Left forelimb (tissue), 1 donor: ENCODE measurements at places on chromosomes 1 and 21.

- DNase-seq: no peak
Measured at GRCh38 chr1:56477164-56478111, 101.9 kb downstream of the PLPP3 start.

- no peak for DNase-seq
Measured at GRCh38 chr1:1204998-1205768, 1.2 kb downstream of the TNFRSF18 start.

GRCh38 chr1:40633931-40634376 lies 31.5 kb downstream of the RIMS3 start:
- no peak for DNase-seq

DNA sequence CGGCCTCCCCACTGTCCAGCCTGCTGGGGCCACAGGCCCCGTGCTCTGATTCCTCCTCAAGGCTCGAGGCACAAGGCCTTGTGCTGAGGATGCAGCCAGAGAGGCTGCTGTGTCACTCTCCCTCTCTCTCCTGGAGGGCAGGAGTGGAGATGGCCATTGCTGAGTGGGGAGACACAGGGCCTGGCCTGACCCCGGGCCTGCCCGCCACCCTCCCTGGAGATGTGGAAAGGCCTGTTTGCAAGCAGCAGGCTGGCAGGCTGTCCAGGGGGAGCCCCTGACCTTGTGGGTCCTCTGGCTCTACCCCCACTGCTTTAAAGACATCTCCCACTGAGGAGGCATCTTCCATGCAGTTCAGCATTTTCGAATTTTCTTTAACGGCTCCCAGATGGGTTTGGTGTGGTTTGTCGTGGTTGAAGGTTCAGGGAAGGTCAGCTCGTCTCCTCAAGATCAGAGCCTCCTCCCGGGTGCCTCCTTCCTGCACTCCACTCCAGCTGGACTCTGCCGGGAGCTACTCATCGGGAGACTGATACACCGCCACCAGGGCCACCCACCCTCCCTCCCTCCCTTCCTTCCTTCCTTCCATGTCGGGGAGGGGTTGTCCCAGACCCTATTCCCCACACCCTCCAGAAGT lies 69.1 kb downstream of the SPSB1 start:
- no peak for DNase-seq

DNA sequence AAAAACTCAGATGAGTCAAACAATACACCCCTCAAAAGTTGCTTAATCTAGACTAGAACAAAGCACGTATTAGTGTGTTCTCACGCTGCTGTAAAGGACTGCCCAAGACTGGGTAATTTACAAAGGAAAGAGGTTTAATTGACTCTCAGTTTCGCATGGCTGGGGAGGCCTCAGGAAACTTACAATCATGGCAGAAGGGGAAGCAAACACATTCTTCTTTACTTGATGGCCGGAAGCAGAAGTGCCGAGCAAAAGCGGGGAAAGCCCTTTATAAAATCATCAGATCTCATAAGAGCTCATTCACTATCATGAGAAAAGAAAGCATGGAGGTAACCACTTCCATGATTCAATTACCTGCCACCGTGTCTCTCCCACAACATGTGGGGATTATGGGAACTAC lies 10.1 kb downstream of the JAM2 start:
- DNase-seq: no peak

DNA sequence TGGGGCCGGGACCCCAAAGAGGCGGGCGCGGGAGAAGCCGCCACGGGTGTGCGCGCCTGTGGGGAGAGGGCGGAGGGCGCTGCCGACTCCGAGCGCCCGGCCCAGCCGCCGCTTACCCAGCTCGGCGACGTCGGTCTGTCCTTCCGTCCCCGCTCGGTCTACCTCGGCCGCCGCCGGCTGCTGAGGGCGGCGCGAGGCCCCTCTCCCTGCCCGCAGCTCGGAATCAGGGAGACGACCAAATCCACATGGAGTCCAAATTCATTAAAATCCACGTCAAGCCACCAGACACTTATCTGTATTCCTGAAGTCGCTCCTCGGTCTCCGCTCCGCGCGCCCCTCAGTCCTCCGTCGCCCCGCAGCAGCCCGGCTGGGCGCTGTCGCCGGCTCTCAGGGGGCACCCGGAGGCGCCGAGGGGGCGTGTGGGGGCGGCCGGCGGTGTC lies 637 bp downstream of the PLXNA2 start:
- no peak for DNase-seq

DNA sequence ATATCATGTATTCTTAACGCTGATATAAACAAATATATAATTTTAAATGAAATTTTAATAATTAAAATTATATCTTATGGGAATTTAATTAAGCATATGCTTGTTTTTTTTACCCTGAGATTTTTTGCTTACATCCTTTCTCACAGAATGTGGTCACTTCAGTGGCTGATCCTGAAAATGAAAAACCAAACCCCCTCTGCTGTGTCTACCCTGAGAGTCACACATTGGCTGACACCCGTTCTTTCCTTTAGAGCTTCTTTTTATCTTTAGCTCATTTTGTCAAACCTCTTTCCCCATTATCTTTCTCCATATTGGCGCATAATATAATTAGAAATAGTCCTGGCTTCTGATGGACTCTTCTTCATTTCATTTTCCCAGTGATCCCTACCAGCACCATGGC lies 10.8 kb upstream of the CACYBP start:
- DNase-seq: no peak

GRCh38 chr1:60809204-60809980 lies 273.0 kb upstream of the NFIA start:
- DNase-seq: no peak

GRCh38 chr1:171935664-171936063 lies 94.4 kb downstream of the DNM3 start:
- no peak for DNase-seq

- no peak for DNase-seq
Measured at GRCh38 chr1:33849211-33849610, 14.7 kb upstream of the HMGB4 start.

DNA sequence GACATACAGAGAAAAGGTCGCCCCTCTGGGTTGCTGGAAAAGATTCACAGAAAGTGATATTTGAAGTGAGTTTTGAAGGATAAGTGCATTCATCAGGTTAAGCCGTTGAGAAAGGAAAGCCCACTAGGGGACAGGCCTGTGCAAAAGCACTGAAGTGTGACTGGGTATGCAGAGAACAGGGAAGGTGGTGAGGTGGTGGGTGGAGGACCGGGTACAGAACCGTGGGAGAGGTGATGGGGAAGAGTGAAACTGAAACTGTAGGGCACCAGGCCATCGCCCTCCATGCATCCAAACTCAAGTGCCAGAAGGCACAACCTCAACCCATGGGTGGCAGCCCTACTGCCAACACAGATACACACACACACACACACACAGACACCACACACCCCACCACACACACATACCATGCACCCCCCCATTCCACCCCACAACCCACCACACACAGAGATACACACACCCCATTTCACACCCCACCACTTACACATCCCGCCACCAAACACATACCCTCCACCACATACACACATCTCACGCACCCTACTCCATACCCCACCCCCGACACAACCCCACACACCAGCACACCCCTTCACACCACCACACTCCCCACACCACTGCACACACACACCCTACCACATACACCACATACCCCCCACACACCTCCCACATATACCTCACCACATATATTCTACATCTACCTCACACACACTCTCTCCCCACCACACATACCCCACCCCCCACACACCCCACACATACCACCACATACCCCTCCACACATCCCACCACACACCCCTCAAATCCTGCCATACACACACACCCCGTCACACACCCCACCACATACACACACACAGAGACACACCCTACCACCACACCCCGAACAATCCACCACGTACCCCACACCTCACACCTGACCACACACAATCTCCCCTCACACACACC lies 59.0 kb downstream of the TSEN15 start:
- DNase-seq: no peak

GRCh38 chr1:176595217-176595616 lies 132.2 kb downstream of the PAPPA2 start:
- no peak for DNase-seq

GRCh38 chr1:236524895-236525184 lies 1.1 kb downstream of the LGALS8 start:
- no peak for DNase-seq

- DNase-seq: no peak
Measured at GRCh38 chr1:205706601-205707502, 26.5 kb upstream of the SLC45A3 start.

GRCh38 chr1:19366599-19367536 lies 54.7 kb downstream of the SLC66A1 start:
- no peak for DNase-seq

DNA sequence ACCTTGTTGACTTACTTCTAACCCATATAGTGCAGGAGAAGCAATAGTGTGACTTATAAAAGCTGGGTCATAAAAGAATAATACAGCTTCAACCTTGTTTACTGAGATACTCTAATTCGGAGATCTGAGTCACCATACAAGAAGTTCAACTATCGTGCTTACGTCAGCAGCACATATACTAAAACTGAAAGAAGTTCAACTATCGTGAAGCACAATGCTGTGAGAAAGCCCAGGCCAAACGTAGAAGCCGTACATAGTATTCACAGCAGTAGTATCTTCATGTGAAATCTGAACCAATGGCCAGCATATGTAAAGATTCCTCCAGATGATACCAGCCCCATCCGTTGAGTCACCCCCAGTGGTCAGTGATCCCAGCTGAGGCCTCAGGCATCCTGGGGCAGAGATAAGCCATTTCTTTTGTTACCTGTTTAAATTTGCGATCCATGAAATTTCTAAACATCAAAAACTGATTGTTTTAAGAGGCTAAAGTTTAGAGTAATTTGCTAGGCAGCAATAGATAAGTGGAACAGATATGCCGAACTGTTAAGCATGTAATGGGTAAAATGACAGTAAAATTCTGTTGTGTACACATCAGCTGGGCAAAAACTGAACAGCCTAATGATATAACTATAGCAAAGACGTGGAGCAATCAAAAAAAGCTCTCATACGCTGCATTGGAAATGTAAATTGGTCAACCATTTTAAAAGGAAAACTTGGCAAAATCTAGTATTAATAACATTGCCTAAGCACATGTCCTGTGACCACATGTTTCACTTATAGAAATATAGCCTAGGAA lies 53.9 kb upstream of the SAMD13 start:
- no peak for DNase-seq

DNA sequence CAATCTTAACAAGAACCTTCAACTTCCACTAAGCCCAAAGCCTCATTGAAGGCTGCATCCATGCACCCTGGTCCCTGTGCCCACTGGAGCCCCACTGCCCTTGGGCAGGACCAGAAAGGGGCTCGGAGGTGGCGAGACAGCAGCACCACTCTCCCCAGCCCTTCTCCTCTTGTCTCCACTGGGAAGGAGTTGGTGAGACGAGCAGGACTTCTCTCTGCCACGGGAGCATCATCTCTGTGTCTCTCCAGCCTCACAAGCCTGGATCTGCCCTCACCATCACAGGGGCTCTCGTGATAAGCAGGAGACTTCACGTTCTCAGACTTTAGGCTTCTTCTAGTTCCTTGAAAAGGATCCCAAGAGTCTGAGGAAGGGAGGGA lies 7.2 kb upstream of the ETV3L start:
- DNase-seq: no peak

DNA sequence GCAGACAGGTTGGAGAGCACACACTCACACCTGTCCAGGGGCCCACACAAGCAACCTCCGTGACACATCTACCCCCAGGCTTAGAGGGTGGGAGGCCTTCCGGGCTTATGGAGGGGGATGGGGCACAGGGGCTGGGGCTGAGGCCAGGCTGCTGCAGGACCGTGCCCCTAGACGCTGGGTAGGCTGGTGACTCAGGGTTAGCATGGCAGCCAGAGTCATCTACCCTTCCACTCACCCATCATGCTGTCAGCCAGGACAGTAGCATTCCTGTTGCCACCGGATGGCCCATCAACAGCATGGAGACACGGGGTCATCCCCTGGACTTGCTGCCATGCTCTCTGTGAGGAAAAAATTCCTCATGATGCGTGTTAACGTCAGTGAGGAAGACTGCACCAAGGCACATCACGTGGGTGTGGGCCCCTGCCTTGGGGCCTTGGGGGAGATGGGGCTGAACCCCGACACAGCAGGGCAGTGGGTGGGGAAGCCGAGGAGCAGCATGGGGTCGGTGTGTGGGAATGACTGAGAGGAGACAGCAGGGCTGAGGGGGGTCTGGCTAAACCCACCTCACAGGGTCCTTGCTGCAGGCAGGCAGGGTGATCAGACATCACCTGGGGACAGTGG lies 52.8 kb downstream of the WNT9A start:
- no peak for DNase-seq

DNA sequence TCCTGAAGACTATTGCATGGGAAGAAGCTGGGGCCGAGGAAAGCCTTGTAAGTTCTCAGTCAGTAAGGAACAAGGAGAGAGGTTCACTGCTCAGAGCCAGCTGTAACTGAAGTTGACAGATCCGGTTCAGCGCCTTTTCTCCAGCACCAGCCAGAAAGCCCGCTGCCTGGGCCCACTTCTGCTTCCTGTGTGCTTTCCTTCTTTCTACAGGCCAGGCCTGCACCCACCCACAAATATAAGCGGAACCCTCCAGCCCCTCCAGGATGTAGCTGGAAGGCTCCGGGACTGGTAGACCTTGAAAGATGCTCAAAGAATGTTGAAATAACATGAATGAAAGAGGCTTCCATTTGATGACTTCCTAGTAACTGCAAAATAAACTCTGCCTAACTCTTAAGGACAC lies 38.8 kb downstream of the PARP1 start:
- no peak for DNase-seq

GRCh38 chr1:219555806-219556205 lies 57.1 kb downstream of the ZC3H11B start:
- no peak for DNase-seq

DNA sequence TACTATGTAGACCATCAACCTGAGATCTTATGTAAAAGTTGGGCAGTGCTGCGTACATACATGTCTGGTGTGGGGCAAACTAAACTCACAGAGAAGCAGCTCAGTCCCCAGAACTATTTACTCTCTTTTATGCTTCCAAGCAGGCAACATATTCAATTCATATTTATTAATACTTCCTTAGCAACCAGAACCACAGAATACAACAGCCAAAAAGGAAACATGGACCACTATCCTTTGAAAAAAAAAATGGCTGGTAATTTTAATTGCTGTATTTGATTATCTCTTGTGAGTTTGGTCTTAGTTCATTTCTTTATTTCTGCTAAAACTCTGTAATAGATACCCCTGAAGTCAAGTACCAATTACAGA lies 1.5 kb upstream of the PPP1R15B start:
- no peak for DNase-seq

GRCh38 chr1:95111014-95111413 lies 6.1 kb upstream of the TLCD4 start:
- no peak for DNase-seq

DNA sequence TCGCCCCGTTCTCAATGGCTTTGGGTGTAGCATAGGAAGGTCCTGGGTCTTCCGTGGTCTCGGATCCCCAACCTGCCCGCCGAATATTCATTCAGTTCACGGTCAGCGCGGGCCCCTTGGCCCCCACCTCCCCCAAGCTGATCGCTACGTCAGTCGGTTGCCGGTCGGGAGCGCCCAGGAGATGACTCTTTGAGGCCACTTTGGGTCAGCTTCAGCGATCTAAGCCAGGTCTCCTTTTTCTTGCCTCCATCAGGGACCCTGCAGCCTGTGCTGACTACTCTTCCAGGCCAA lies 12.8 kb downstream of the HLX start:
- no peak for DNase-seq
